Stimulated activated CD4-positive, alpha-beta T cell treated with anti-CD3 and anti-CD28 coated beads, Interleukin-1b, Interleukin-23, amount 100 ng/mL, for 4 hours (primary cell): ENCODE measurements at places on chromosomes 5 and 9.
A peak's percentile ranks its signal among the peaks of the same experiment; 100 is the strongest.

DNA sequence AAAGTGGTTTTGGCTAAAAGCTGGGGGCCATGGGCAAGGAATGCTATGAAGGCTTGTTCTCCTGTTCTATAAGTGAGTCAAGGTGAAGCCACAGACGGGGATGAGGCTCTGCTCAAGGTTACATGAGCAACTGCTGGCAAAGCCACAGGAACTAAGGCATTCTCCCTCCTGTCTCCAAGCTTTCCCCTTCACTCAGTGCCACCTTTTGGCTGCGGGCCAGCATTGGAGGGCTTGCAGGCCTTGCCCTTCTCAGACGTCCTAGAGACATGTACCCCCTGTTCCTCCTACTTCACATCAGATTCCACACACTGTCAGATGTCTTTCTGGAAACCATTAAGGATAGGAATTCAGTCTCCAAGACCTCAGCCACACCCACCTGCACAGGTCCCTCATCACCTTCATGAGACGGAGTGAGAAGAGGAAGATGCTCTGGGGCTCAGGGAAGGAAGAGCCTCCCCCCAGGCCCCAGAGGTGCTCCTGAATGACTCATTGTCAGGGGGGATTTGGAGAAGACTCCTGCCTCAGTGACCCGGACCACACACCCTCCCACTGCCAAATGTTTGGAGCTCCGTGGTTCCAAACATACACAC, 20.5 kb upstream of the MEIKIN start:
- no peak for DNase-seq

GRCh38 chr5:35963381-35963843, 25.0 kb upstream of the CAPSL start:
- no peak for DNase-seq

DNA sequence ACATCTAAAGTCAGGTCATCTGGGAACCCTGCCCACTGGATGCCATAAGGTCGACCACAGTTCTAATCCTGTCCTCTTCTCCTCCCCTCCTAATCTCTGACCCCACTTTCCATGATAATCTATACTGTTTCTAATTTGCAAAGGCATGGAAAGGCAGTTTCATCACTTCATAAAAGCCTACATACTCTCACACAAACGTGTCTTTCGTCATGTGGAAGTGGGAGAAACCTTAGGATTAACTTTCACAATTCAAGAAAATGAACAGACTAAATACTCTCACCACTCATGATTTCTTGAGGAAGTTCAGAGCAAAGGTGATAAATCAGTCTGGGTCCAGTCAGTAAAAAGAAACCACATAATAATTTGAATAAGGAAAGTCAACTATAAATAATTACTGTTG, 5.5 kb downstream of the FANCC start:
- DNase-seq: no peak

DNA sequence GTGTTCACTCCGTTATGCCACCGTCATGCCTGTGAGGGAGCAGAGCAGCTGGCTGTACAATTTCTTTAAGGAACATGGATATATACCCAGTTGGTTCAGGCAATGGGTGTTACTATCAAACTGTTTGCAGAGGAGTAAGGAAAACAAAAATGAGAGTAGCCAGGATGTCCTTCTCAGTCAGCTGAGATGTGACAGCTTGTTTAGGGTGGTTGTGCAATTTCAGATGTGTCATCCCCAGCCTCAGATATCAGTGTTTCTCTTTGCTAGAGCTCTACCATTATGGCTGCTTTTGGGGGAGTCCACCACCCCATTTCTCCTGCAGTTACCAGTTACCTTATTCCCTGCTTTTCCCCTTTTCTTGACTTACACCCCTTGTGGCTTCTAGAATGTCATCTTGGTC, 135.2 kb upstream of the SLC24A2 start:
- no peak for DNase-seq

GRCh38 chr9:35203528-35203927, 41.7 kb downstream of the UNC13B start:
- DNase-seq: no peak

- no peak for DNase-seq
Measured at GRCh38 chr5:135239453-135240282, 159.4 kb downstream of the MACROH2A1 start.

GRCh38 chr9:99998266-99998665, 91.8 kb downstream of the STX17 start:
- no peak for DNase-seq

- DNase-seq: no peak
Measured at GRCh38 chr5:155027993-155028629, 14.6 kb downstream of the KIF4B start.

GRCh38 chr9:92941861-92942260, 5.5 kb upstream of the FGD3 start:
- no peak for DNase-seq

- no peak for DNase-seq
Measured at GRCh38 chr9:93114169-93114983, 18.4 kb downstream of the CARD19 start.

- no peak for DNase-seq
Measured at GRCh38 chr5:153018121-153018520, 472.3 kb upstream of the GRIA1 start.

- DNase-seq: no peak
Measured at GRCh38 chr5:75701856-75702255, 15.4 kb downstream of the POC5 start.

- DNase-seq: no peak
Measured at GRCh38 chr5:14475045-14475444, 106.5 kb upstream of the OTULINL start.

- peak; percentile 11 for DNase-seq
Measured at GRCh38 chr5:149834246-149834855, 104.2 kb downstream of the PPARGC1B start.

- no peak for DNase-seq
Measured at GRCh38 chr5:107147589-107147988, 523.1 kb downstream of the EFNA5 start.

- no peak for DNase-seq
Measured at GRCh38 chr9:138064547-138064946, 187.0 kb downstream of the CACNA1B start.

- DNase-seq: no peak
Measured at GRCh38 chr5:173438951-173439350, 110.7 kb upstream of the STC2 start.

- DNase-seq: no peak
Measured at GRCh38 chr5:125149527-125149926, 403.1 kb upstream of the ZNF608 start.

DNA sequence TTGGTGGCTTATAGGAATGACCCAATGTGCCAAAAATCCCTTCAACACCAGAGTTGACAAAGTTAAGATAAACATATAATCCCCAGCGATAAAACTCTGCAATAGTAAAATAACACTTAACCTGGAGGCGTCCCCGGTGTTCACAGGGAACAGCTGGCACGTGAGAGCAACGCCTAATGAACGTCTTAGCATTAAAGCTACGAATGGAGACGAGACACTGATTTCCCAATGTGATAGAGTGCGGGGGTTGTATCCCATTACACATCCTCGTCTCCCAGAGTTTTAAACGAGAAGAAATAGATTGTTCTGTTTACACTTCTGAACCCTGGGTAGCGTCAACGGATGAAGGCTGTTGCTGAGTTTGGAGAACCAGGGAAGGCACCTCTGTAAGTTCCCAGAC, 57.6 kb downstream of the PTCH1 start:
- no peak for DNase-seq

- DNase-seq: no peak
Measured at GRCh38 chr5:150672237-150672883, 11.3 kb downstream of the MYOZ3 start.

DNA sequence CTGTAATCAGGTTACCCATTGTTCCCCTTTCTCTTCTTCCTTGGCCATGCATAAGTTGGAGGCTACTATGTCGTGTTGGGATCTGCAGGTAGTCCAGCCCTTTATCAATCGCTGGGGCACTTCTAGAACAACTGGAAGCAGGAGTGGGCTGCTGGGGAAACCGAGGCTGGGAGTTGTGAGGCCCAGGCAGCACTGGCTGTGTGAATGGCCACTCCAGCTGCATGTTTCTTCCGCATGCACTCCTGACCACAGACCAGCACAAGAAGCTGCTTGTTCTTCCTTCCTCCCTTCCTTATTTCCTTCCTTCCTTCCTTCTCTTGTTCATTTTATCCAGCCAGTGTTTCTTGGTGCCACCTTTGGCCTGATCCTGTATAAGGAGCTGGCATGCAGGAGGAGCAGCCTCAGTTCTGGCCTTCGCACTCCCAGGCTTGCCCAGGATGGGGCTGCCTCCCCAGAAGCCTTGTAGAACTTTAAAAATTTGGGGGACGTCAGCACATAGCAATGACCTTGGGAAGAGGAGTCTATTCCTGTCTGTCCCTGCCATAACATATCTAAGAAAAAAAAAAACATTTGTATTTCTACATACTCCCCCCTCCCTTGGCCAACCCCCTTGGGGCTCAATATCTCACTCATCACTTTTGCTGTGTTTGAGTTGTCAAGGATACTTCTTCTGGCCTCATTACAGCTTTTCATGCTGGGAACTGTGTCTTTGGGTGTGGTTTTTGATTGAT, 20.8 kb upstream of the CXCL14 start:
- DNase-seq: no peak

- no peak for DNase-seq
Measured at GRCh38 chr9:133861692-133862091, 123.5 kb upstream of the SARDH start.

GRCh38 chr5:170206216-170206615, 26.6 kb upstream of the C5orf58 start:
- DNase-seq: no peak

GRCh38 chr5:9343146-9343850, 202.6 kb downstream of the SEMA5A start:
- no peak for DNase-seq

GRCh38 chr9:130256644-130257043, 8.9 kb upstream of the HMCN2 start:
- DNase-seq: no peak

DNA sequence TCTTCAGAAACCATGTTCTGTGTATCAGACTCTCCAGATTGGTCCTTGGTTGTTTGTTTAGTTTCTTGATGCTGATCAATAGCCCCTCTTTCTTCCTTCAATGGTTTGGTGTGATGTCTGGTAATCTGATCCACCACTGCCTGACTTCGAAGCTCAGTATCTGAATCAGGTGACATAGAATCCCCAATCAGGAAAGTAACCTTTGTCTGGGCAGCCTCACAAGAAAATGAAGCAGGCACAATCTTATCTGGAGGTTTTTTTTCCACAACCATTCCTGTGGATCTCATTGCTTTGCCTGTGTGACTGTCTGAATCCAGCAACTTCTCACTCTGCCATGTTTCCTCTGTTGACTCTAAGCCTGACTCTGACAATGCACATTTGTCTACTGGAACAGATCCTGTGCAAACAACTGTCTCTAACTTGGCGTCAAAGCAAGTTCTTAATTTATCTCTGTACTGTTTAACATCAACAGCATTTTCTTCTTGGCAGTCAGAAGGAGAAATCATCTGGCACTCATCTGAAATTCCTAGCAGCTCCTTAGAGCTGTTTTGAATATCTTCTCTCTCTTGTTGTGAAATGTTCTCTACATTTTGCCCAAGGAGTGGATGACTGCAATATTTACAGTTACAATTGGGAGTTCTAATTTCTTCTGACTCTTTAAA, 37.1 kb upstream of the RAPGEF6 start:
- no peak for DNase-seq

DNA sequence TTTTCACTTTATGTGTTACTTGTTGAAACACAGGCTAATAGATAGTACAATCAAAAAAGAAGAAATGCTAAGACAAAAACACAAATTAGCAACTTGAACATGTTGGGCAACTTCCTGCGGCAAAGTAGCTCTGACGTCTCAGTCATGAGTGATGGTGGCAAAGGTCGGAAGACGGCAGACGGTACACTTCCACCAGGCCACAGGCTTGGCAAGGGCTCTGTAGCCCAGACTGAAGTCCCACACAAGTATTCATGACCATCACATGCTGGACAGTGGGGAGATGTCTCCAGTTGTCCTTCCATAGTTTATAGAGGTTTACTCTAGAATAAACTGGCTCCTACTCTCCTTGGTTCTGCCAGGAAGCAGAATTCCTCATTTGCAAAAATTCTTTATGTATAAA, 831.3 kb downstream of the MTRR start:
- DNase-seq: no peak

GRCh38 chr5:73328640-73329039, 119.9 kb downstream of the FOXD1 start:
- no peak for DNase-seq

DNA sequence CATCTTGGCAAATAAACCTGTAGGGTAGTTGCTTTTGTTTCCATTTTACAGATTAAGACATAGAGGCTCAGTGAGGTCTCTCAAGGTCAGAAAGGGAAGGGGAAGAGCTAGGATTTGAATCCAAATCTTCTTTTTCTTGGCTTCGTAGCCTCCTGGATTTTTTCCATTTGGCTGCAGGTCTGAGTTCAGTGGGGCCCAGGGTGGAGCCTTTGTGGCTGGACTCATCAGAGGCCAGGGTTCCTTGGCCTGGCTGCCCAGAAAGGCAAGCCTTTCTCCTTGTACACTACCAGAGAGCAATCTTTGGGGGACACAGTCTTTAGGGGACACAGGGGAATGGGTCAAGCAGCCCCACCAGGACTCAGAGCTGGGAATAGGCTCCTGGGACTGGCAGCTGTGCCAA, 10.5 kb upstream of the TRAF1 start:
- no peak for DNase-seq

DNA sequence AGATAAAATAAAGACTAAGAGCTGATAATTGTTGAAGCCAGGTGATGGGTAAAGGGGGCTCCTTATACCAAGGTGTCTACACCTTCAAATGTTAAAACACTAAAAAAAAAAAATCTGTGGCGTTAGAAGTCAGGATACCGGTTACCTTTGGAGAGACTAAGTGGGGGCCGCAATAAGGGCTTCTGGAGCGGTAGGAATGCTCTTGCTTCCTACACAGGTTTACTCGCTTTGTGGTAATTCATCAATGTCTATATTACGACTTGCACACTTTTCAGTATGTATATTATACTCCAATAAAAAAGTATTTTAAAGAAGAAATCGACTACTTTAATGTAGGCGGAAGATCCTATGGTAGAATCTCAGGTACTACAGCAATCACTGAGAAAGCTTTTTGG, 12.5 kb downstream of the MRPS27 start:
- no peak for DNase-seq

- DNase-seq: no peak
Measured at GRCh38 chr9:5920860-5921328, 30.2 kb downstream of the MLANA start.

DNA sequence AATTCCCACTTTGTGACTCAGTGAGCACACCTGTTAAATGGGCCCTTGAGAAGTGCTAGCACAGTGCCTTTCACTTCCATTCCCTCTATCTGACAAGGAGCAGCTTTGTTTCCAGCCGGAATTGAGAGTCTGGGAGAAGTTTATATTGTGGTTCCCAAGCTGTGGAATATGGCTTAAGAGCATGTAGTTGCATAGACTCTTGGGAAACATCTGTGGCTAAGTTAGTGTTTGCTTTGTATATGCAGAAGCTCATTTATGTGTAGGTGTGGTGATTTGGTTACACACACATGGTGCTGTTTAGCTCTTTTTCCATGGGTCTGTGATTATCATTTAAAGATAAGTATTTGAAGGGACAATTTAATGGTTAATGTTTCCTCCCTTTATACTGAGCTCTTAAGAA, 110.5 kb upstream of the HMHB1 start:
- DNase-seq: no peak

GRCh38 chr5:163889369-163889768, 383.9 kb downstream of the MAT2B start:
- DNase-seq: no peak

- DNase-seq: no peak
Measured at GRCh38 chr5:34524123-34524522, 132.0 kb upstream of the RAI14 start.

GRCh38 chr5:157130925-157131324, 11.7 kb downstream of the MED7 start:
- no peak for DNase-seq

GRCh38 chr9:93288891-93289883, 105.2 kb downstream of the WNK2 start:
- no peak for DNase-seq

- no peak for DNase-seq
Measured at GRCh38 chr5:155017610-155018009, 4.1 kb downstream of the KIF4B start.
